Skeletal muscle tissue (tissue), 5 donors: ENCODE measurements at places on chromosomes 4 and X. TPM values are rescaled to one million over a fixed set of nuclear protein-coding genes. Genes with fewer than 3 reads are reported as not detected.

Gene SPIN2A
- 3.7 TPM for total RNA-seq

Gene DCX
- 3.7 TPM for total RNA-seq

Gene S100P
- total RNA-seq, result 0.52 TPM

Gene SHROOM3
- 21.4 TPM for total RNA-seq

Gene DCAF4L1
- under 0.01 TPM for total RNA-seq

Gene SPANXN3
- not detected for total RNA-seq

Gene EVC
- total RNA-seq, result 19.8 TPM

Gene GPRIN3
- 3.7 TPM for total RNA-seq

Gene BTC
- total RNA-seq, result 3.1 TPM

Gene UGT2A1
- under 0.01 TPM for total RNA-seq

Gene NOP14
- total RNA-seq, result 10.4 TPM

Gene KIAA0232
- 12.5 TPM for total RNA-seq

Gene ARHGAP24
- 61.1 TPM for total RNA-seq

Gene CEP44
- 17.7 TPM for total RNA-seq

Gene CYTL1
- total RNA-seq, result 2.1 TPM

Gene CHST7
- total RNA-seq, result 8.9 TPM

Gene ERCC6L
- total RNA-seq, result 0.52 TPM

Gene FREM3
- total RNA-seq, result under 0.01 TPM

Gene H2AZ1
- 124 TPM for total RNA-seq

Gene JAKMIP1
- total RNA-seq, result not detected

Gene HPGD
- 5.7 TPM for total RNA-seq

Gene NDP
- total RNA-seq, result 2.1 TPM

Gene RIBC1
- total RNA-seq, result 0.52 TPM

Gene SSX2
- total RNA-seq, result not detected

Gene OPRPN
- not detected for total RNA-seq

Gene CT45A6
- total RNA-seq, result not detected

Gene DUSP9
- not detected for total RNA-seq

Gene HTRA3
- 20.9 TPM for total RNA-seq

Gene RHOXF1
- not detected for total RNA-seq

Gene ETDB
- not detected for total RNA-seq

Gene INTS12
- 19.3 TPM for total RNA-seq

Gene AP1AR
- 13.0 TPM for total RNA-seq

Gene LIN54
- total RNA-seq, result 8.4 TPM

Gene TRAM1L1
- 5.7 TPM for total RNA-seq

Gene DNAAF6
- not detected for total RNA-seq

Gene SYAP1
- total RNA-seq, result 12.0 TPM

Gene STPG2
- total RNA-seq, result 0.52 TPM

Gene MAGEB17
- total RNA-seq, result not detected

Gene RBM10
- 30.8 TPM for total RNA-seq

Gene SLITRK2
- 0.52 TPM for total RNA-seq

Gene LINC00632
- total RNA-seq, result 6.8 TPM

Gene TACR3
- total RNA-seq, result 4.2 TPM

Gene PAK3
- 4.7 TPM for total RNA-seq

Gene EDA
- 11.0 TPM for total RNA-seq

Gene LDB2
- 55.8 TPM for total RNA-seq

Gene DGAT2L6
- total RNA-seq, result not detected

Gene SH2D1A
- total RNA-seq, result 1.0 TPM

Gene MAGEA10
- total RNA-seq, result not detected

Gene RTL9
- total RNA-seq, result 0.52 TPM

Gene GYPA
- 14.1 TPM for total RNA-seq

Gene H2BW2
- total RNA-seq, result not detected

Gene HPSE
- total RNA-seq, result 1.0 TPM

Gene TMEM31
- total RNA-seq, result not detected

Gene SLC34A2
- total RNA-seq, result not detected

Gene GBA3
- total RNA-seq, result not detected

Gene TMPRSS11F
- not detected for total RNA-seq

Gene HTN1
- total RNA-seq, result not detected
